ENCODE measurements at places on chromosomes 1 and 21.

- DNase-seq, result no peak
Observed at GRCh38 chr21:22250355-22250754, 1252.1 kb downstream of the NCAM2 start.

GRCh38 chr21:38984982-38985567 is 179.3 kb downstream of the ETS2 start:
- no peak for DNase-seq

DNA sequence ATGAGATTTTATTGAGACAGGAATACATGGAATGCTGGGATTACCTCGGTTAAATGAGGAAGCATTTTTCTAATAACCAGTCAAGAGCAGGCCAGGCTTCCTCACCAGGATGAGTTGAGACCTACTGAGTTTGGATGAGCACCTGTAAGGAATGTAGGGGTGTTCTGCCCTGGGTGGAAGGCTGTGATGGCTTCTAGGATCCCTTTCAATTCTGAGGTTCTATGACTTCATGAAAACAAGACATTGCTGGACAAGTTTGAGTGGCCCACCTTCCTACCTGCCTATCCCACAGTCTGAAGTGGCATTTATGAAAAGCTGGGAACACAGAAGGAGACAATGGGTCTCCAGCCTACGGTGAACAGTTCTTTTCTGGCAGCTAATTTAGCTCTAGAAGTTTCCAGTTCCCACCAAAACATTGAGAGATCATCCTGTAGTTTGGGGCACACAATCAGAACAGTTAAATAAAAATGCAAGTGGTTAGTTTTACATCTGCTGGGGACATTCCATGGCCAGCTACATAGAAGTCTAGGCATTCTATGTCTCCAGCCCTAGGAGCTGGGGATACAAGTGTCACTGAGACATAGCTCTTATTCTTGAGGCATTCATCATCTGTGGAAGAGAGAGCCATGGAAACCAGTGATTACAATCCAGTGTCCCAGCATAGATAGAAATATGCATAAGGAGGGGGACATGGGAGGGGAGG is 51.3 kb upstream of the TSPAN2 start:
- DNase-seq, result no peak

DNA sequence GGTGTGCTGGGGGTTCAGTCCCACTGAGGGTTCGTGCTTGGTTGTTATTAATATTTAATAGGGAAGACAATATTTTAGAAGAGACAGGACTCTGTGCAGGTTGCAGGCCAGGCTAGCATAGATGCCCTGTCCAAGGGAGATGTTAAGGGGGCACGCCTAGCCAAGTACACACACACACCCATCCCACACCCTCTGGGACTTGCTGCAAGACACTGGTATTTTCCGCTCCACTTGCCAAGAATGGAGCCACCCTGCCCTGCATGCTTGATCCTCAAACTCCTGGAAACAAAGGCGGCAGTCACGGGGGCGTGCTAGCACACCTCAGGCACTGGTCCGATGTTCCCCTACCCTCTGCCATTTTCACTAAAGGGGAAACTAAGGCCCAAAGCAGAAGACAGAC is 99.1 kb downstream of the MRPL37 start:
- DNase-seq, result no peak

DNA sequence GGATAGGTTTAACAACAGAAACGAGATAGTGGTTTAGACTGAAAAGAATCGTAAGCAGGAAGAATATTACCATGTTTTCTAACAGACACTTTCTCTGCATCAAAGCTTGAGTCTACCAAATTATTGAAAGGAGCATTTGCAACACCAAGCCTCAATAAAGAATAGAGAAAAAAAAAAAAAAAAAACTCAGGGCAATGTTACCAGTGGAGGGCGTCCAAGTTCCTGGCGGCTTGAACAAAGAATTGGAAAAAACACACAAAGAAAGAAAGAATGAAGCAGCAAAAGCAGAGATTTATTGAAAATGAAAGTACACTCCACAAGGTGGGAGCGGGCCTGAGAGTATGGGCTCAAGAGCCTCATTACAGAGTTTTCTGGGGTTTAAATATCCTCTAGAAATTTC is 686.5 kb upstream of the ADGRL2 start:
- DNase-seq, result no peak

DNA sequence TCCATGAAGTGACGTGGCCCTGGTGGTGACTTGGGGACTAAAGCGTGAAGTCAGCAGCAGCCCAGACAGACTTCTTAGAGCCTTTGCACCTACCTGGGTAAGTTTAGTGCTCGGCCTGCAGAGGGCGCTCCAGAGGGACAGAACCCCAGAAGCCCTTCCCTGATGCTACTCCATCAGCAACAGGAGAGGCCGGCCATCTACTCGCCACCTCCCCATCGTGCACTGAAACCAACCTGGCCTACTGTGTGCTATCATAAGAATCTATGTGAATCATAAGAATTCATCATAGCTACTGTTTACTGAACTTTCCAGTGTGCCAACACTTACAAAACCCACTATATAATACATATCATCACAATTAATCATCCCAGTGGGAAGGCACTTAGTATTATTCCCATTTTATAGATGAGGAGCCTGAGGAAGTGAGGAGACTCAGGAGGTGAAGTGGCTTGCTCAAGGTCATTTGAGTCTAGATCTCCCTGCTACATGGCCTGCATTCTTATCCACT is 7.9 kb upstream of the EDN2 start:
- no peak for DNase-seq

GRCh38 chr1:97167246-97167645 is 445.7 kb downstream of the PTBP2 start:
- no peak for DNase-seq

DNA sequence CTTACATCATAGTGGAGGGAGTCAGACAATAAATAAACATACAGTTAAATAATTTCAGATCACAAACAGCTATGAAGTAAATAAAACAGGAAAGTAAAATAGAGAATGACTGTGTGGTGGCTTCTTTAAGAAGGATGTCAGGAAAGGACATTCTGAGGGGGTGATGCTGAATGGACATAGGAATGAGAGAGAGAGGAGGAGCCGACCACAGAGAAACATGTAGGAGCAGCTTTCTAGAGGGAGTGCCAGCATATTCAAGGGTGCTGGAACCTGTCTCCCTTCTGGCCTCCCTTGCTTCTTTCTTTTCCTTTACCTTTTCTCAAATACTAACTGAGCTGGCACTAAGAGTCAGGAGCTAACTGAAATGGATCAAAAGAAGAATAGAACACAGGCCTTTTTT is 20.5 kb upstream of the BCL10 start:
- no peak for DNase-seq

- DNase-seq, result no peak
Observed at GRCh38 chr1:27275696-27276095, 41.3 kb downstream of the WDTC1 start.

DNA sequence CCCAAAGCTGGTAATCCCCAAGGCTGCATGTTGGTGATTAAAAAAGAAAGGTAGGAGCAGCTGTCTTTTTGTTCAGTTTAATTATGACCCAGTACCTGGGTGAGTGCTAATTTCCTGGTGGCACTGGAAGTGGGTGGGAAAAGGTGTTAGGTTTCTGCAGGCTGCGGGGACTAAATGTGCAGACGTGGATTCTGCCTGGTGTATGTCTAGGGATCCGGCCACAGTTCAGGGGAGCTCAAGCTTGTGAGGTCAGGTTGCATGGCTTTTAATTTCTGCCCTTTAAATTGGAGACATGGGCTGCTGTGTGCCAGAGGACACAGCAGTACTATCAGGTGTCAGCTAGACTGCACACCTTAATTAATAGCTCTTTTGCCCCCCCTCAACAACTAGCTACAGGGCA is 20.3 kb upstream of the TBX19 start:
- no peak for DNase-seq

- DNase-seq, result no peak
Observed at GRCh38 chr1:115337633-115338456, at the start of gene NGF. Gene NGF, minus strand, starts transcription at chr1:115338249. Its CDS starts 51,454 bp downstream, at chr1:115286795.
